ENCODE measurements at places on chromosomes 5 and 9.
A peak's percentile ranks its signal among the peaks of the same experiment; 100 is the strongest.

DNA sequence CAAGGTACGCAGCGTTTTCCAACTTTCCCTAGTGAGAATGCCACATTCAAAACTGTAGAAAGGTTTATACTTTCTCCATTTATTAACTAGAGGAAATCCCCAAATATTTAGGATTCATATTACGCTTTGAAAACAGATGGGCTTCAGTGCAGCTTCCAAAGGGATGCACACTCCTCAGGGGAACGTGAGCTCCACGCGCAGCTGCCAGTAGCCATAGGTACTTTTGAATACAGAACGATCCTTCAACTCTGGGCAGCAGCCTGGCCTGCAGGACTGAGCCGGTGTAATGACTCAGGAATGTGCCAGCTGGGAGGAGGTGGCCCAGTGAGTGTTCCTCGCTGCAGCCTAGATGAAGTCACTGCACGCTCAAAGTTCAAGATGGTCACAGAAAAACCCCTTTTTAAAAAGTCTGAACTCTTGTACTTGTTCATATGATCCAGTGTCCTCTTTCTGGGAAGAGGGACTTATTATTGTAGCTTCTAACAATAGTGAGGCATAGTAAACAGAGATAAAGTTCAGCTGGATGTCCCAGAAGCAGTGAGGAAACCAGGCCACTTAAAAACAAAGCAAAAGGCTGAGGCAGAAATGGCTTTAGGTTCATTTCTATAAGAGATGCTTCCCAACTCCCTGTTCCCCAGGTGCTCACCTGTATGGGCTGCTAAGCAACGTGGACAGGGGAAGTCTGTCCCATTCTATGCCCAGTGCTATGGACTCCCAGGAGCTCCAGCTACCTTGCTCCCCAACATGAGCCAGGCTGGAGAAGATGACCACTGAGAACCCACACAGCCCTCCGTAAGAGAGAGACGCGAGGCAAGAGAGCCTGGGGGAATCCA is 130.0 kb downstream of the LHFPL2 start:
- DNase-seq = peak; percentile 79

- no peak for DNase-seq
Observed at GRCh38 chr9:110538647-110539041, 40.9 kb downstream of the SVEP1 start.

DNA sequence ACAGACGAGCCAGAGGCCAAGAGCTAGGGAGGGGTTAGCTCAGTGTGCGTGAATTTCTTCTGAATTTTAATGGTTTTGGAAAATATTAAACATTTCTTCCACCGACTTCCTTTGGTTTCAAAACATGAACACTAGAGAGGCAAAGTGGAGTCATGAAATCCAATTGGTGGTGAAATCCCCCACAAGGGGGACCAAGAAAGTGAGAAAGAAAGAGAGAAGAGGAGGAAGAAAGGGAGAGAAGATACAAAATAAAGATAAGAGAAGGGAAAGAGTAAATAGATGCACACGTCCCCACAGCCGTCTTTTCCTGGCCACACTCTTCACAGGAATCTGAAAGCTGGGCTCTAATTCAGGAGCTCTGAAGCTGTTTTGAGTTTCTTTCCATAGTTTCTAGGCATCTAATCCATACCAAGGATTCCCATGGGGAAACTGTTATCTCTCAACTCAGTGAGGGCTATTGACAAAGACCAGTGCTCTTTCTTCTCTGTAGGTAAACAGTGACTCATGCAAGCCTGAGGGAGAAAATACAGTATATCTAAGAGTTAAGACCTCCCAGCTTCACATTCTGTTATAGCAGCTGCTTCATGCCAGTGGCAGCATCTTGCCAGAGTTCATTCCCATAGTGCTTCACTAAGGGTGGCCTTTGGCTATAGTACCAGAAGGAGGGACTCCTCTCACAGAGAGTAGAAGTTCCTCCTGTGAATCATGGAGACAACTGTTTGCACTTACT is 115.8 kb upstream of the LIFR start:
- peak; percentile 83 for DNase-seq

GRCh38 chr5:79771387-79771786 is 81.8 kb downstream of the CMYA5 start:
- DNase-seq = no peak

DNA sequence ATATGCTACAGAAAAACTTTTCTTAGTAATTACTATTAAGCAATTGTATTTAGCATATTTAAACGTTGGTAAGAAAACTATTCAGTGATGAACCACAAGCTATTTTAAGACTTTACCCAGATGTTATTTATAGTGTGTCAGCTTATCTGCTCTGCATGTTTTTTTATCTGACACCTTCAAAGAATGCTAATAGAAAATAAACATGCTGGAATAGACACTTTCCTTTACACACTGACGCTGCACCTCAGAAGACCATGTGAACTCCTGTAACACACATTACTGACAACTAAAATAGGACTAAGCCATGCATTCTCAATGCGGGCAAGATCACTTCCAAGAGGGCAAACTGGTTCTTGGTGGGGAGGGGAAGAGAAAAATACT is 38.3 kb downstream of the FNIP1 start:
- DNase-seq = no peak

DNA sequence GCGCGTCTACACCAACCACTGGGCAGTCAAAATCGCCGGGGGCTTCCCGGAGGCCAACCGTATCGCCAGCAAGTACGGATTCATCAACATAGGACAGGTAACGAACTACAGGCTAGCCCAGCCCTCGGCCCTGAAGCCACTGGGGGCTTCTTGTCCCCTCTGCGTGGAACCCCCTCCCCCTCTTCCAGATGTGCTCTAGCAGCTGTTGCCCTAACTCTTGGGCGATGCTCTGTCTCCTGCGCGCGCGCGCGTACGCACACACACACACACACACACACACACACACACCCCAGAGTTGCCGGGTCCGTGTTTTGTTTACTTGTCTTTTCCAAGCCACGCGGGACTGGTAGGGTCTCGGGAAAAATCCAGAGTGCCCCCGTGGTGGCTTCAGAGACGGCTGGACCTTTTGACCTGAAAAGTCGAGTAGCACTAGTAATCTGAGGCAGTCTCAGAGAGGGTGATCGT is 836 bp downstream of the PCSK5 start:
- DNase-seq = no peak

DNA sequence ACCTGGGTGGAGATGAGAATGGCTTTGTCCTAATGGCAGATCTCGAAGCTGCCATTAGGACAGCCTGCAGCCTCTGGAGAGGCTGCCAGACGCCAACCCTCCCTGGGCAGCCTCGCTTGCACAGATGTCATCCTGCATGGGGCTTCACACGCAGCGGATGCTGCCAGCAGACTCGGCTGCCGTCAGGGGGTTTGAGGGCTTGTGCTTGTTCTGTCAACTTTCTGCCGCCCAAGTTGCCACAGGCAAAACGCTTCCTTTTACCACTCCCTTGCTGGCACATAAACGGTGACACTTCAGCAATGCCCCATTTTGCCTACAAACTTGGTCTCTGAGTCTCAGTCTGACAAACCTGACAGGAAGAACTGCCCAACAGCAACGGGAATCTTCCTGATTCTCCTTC is 24.7 kb downstream of the DAP start:
- DNase-seq = no peak

GRCh38 chr9:128438343-128439109 is 17.3 kb upstream of the ODF2 start:
- DNase-seq = peak; percentile 69

GRCh38 chr9:91803970-91804752 is 145.9 kb downstream of the ROR2 start:
- no peak for DNase-seq

DNA sequence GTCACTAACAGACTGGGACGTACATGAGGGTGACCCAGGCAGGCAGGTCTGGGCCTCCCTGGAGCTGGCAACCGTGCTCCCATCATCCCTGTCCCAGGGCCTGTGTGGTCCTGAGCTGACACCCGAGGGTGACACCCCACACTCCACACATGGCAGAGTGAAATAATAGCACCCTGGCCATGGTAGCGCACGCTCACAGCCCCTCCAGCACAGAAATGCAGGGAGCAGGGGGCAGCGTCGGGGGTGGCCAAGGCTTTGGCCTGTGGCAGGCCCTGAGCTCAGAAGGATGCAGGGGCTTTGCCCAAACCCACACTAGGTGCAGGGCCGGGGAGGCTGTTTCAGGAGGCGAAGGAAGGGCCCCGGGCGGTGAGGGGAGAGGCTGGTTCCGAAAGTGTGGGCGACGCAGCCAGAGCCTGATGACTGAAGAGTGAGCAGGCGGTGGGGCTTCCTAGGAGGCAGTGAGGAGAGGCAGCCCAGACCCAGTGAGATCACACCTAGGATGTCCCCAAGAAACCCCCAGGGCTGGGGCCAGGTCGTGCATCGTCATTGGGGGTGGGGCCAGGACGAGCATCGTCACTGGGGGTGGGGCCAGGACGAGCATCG is 12.9 kb downstream of the OR2V2 start:
- peak; percentile 20 for DNase-seq

DNA sequence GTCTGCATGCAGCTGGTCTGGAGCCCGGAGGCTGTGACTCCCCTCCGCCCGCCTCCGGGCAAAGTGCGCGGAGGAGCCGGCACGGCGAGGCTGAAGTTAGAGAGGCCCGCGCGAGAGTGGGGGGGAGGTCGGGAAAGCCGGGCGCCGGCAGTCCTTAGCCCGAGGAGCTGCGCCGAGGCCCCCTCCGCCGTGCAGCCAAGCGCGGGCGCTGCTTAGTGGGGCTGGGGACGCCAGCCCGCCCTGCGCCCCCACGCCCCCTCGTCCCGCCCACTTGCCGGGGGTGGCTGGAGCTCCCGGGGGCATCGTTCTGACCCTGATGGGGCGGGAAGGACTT is 403 bp downstream of the NINJ1 start:
- DNase-seq = peak; percentile 91

GRCh38 chr9:6068983-6069382 is 53.6 kb upstream of the RANBP6 start:
- no peak for DNase-seq

DNA sequence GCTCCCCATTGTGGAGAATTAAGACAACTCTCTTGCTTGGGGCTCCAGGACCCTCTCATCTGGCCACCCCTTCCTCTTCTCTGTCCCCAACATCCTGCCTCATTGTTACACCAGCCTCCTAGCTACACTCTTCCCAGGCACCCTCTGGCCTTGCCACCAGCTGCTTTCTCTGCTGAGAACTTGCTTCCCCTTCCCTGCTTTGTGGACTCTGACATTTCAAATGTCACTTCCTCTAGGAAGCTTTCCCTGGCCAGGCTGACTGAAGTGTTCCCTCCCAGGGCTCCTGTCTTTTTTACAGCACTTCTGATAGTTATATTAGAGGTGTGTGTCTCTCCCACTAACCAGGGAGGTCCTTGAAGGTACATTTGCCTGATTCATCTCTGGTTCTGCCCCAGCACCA is 194.0 kb upstream of the KLF4 start:
- no peak for DNase-seq

- DNase-seq = no peak
Observed at GRCh38 chr5:10745133-10745532, 15.9 kb downstream of the DAP start.

- no peak for DNase-seq
Observed at GRCh38 chr5:28215091-28215490, 1176.7 kb upstream of the CDH9 start.

- no peak for DNase-seq
Observed at GRCh38 chr9:134423166-134423565, 96.9 kb downstream of the RXRA start.

DNA sequence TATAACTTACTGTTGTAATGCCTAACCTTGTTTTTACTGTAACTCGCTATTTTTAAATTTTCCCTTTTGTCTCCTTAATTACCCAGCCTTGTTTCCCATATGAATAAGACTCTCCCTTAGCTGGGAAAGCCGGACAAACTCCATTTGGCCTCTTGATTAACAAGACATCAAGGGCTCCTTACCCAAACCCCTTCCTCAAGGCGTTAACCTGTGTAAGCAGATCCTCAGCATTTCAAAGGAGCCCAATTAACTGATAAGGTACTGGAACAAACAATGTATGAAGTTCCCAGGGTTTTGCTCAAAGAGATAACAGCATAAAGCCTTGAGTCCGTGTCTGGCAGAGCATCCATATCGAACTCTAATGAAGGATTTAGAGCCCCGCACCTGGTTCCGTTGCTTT is 66.0 kb upstream of the SIMC1 start:
- no peak for DNase-seq

- no peak for DNase-seq
Observed at GRCh38 chr5:114477816-114478334, 116.0 kb downstream of the KCNN2 start.

GRCh38 chr9:116151966-116152381 is 1.6 kb upstream of the PAPPA start:
- peak; percentile 95 for DNase-seq

- no peak for DNase-seq
Observed at GRCh38 chr9:23483566-23483965, 342.5 kb downstream of the ELAVL2 start.

DNA sequence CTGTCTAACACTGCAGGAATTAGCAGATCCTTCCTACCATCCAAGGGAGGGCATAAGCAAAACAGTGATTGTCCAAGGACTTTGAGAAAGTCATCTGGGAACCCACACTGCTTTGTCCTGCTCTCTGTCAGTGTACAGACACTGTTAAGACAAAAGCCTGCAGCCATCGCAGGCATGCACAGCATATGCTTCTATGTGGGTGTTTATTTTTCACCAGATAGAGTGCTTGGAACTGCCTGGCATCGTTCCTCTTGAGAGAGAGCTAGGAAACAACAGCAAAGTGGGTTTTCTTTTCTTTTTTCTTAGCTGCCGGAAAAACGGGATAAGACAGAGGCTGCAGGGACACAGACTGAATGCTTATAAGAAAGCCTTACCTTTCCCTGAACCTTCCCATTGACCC is 212.3 kb downstream of the ICE1 start:
- no peak for DNase-seq

GRCh38 chr5:62720031-62720441 is 141.4 kb downstream of the LRRC70 start:
- DNase-seq = no peak

DNA sequence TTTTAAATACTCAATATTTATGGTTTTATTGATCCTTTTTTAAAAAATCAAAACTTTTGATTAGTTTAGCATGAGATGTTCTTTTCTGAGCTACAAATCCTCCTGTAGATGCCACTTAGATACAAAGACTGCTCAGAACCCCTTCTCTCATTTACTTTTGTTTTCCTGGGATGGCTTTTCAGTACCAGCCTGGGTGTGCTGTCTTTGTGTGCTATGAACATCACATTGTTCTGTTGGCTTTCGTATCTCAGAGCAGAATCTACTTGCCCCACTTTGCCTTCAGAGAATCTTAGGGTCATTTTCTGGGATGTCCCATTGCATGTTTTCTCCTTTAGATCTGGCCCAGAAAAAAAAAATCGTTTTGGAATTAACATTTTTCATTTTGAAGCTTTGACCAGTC is 85.9 kb downstream of the RASGRF2 start:
- DNase-seq = no peak

DNA sequence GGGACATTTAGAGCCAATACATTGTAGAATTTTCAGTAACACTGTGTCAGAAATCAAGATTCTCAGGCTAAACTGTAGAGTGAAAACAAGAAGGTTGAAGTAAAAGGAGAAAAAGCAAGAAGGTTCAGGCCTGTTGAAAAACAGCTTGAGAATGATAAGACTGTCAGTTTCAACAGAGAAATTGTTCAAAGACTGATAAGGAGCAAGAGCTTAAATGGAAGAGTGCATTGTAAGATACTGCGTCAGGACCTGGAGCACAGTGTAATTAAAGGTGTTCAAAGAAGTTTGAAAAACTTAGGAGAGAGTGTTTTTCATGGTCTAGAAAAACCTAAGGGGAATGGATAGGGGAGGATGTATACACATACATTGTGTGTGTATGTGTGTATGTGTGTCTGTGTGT is 408.3 kb downstream of the KDM4C start:
- no peak for DNase-seq

GRCh38 chr5:167964529-167964928 is 326.9 kb upstream of the WWC1 start:
- DNase-seq = no peak
